Aorta (tissue), 5 donors: ENCODE measurements at places on chromosomes 5 and 9. TPM values are rescaled to one million over a fixed set of nuclear protein-coding genes. Genes with fewer than 3 reads are reported as not detected.

SIGMAR1 gene
- total RNA-seq = 42.9 TPM

- no peak for DNase-seq
These were observed 36.2 kb downstream of the FBXL17 start for GRCh38 chr5:108345541-108346171.

GRCh38 chr5:156888520-156888919 is 38.4 kb downstream of the PPP1R2B start:
- no peak for DNase-seq

DNA sequence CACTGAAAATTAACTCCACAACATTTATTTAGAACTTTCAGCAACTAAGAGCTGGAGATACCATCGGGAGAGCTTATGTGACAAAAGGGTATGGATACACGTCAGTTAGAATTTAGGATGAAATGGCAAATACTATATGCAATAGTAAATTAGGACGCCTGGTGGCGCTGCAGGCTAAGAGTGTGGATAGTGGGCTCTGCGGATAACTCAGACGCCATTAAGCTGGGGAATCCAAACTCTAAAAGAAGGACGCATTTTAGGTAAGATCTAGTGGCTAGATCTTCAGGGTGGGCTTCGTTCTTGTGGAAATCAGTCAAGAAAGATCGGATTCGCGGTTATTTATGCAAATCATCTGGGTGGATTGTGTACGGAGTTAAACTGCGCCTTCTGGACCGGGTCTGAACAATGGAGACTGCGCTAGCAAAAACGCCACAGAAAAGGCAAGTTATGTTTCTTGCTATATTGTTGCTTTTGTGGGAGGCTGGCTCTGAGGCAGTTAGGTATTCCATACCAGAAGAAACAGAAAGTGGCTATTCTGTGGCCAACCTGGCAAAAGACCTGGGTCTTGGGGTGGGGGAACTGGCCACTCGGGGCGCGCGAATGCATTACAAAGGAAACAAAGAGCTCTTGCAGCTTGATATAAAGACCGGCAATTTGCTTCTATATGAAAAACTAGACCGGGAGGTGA is at the start of gene PCDHB5:
Gene PCDHB5, plus strand, starts transcription at position 177 of the 688 bp plus-strand sequence. Its CDS starts 229 bp downstream, at position 406.
- no peak for DNase-seq

- DNase-seq = peak; percentile 54
These were observed 212.5 kb downstream of the FANCC start for GRCh38 chr9:95104980-95105379.

MSX2 gene
- 1.3 TPM for total RNA-seq

DNA sequence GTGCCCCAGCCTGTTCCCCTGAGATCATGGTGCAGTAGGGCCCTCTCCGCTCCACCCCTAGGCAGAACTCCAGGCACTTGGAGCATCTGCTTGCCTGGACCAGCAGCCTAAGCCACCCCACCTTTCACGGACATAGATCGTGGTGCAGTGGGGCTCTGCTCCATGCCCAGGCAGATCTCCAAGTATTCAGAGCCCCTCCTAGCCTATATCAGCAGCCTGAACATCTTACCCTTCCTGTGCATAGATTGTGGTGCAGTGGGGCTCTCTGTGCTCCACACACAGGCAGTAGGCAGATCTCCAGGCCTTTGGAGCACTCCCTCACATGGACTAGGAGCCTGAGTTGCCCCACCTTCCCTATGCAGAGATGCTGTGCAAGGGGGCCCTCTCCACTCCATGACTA is 103.0 kb downstream of the GLIS3 start:
- no peak for DNase-seq

ENHO gene
- not detected for total RNA-seq

STK32A gene
- total RNA-seq = 14.5 TPM

DNA sequence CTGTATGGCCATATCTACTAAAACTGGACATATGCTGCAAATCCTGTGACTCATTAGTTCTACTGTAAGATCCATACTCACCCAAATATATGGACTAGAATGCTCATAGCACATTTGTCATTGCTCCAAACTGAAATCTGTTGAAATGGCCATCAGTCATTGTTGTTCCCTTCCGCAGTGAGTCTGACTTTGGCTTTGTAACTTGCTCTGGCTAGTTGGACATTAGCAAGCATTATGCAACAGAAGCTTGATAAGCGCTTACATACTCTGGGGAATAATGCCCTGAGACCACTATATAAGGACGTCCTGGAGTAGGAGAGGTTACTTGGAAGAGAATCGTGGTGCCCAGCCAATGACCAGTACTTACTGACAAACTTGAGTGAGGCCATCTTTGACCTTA is 9.0 kb downstream of the KIAA1958 start:
- no peak for DNase-seq

GRCh38 chr9:107029146-107029545 is 166.2 kb downstream of the ZNF462 start:
- no peak for DNase-seq

DNA sequence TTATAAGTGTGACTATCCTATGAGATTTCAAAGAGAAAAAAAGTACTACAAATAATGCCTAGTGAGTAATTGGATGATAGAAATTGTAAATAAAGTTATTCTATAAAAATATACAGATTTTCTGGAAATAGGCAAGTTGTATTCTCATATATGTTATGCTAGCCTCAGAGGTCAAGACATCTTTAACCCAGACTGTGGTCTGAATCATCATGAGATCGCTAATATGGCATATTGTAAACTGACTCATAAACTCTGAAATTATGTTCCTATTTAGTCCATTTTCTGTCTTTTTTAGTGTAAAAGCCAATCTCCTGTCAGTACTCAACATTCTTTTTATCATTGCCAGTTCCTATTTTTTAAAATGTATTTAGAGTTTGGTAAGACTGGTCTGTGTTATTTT is 14.2 kb downstream of the LOX start:
- no peak for DNase-seq

STPG3 gene
- total RNA-seq = not detected

DNA sequence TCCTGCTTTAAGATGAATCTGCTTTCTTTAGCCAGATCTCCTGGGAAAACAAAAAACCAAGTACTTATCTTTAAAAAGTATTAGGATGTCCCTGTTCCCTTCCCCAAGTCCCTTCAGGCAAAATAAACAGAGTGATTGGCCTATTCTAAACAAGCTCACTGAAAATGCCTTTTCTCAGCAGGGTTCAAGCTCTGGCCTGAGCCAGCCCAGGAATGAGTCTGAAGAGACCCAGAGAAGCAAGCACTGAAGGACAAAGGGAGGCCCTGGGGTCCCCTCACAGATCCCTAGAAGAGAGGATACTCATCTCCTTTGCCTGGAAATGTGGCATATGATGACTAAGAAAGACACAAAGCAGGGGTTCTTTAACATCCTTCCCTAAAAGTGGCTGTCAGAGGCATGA is 66.8 kb upstream of the MAP1B start:
- DNase-seq = no peak

CA9 gene
- total RNA-seq = 4.3 TPM

DNA sequence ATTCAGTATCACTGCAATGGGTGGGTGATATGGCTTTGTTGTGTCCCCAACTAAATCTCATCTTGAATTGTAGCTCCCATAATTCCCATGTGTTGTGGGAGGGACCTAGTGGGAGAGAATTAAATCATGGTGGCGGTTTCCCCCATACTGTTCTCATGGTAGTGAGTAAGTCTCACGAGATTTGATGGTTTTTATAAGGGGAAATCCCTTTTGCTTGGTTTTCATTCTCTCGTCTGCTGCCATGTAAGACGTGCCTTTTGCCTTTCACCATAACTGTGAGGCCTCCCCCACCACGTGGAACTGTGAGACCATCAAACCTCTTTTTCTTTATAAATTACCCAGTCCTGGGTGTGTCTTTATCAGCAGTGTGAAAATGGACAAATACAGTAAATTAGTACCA is 9.5 kb upstream of the NANS start:
- no peak for DNase-seq

GRCh38 chr9:110971234-110971633 is 67.0 kb downstream of the LPAR1 start:
- DNase-seq = no peak

DNA sequence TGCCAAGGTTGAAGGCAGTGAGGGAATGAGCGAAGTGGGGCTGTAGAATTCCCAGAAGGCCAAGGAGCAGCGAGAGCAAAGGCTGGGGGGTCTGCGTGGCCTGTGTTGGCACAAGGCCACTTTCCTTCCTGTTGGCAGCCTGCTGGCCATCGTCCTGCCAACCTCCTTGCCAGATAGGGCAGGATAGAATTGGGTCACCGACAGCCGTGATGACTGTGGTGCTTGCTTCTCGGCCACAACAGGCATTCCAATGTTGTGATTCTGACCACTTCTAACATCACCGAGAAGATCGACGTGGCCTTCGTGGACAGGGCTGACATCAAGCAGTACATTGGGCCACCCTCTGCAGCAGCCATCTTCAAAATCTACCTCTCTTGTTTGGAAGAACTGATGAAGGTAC is 18.9 kb downstream of the TRIP13 start:
- DNase-seq = no peak

- no peak for DNase-seq
These were observed 27.3 kb upstream of the PHYKPL start for GRCh38 chr5:178259623-178260536.

DNA sequence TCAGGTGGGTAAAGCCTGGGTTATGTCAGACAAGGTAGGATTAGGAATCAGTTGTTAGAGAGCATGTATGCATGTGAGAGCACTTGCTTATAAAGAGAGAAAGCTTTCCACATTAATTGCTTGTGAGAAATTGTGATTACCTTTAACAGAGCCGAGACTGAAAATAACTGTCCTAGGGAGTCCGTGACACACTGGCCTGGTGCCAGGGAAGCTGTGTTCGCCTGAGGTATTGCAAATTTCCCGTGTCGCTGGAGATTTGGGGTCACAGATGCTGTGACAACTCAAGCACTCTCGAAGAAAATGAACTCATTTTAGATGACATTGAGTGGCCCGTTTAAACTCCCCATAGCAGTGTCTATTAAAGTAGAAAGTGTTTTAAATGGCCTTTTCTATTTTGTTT is 9.6 kb downstream of the SLC1A1 start:
- DNase-seq = no peak

BTNL3 gene
- total RNA-seq = not detected

- DNase-seq = no peak
These were observed 69.1 kb downstream of the PSAT1 start for GRCh38 chr9:78365748-78366697.

- DNase-seq = no peak
These were observed 124.4 kb downstream of the SLC28A3 start for GRCh38 chr9:84216151-84216550.

- DNase-seq = no peak
These were observed 78.4 kb upstream of the CKMT2 start for GRCh38 chr5:81154725-81155124.

- no peak for DNase-seq
These were observed 56.8 kb upstream of the TRAF1 start for GRCh38 chr9:120983259-120983837.

BHMT gene
- total RNA-seq = 0.48 TPM

GRCh38 chr5:62326302-62326701 is 20.3 kb downstream of the KIF2A start:
- DNase-seq = no peak

DNA sequence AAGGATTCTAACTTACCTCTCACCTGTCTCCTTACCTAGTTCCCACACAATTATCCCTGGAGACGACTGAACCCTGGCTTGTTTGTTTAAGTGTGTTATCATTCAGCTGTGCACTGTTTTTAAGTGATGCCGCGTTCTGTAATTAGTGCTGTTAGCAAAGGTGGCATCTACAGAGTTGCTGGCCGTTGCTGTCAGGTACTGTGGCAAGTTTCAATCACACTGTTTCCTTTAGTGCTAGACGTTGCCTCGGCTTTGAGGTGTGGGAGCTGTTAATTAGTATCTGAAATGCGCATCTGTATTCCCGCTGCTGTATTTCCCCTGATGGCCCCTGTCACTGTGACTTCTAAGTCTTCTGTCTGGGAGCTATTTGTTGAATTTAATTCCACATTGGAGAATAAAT is 193.8 kb upstream of the GAS1 start:
- no peak for DNase-seq

PAPPA gene
- total RNA-seq = 13.2 TPM

SLC6A3 gene
- 0.30 TPM for total RNA-seq

BARHL1 gene
- total RNA-seq = not detected

DNA sequence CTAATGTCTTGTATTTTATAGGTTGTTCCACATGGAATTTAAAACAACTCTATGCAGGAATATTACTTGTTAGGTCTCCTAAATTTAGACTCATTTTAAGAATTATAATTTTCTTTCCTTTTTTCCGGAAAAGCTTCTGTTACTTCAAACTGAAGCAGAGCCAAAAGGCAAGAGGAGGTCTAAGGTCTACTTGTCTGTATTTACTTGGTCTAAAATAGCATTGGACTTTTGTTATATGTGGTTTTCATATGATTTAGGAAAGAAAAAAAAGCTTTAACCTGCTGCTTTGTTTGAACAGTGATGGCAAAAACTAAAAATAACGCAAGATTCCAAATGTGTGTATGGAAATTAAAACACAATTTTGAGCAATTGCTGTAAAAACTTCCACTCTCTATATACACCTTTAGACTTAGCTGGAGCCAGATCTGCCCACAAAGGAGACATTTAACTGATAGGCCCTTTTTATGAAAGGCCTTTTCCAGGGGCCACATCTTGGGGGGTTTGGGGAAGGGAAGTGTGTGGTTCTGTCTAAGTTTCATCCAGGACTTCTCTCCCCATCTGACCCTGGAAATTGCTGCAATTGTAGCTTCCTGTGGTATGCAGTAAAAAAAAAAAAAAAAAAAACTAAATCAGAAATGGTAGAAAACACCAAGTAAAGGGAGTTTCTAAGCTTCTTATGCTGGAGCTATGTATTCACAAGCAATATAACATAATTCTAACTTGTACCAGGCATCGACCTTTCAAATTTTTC is 307.7 kb upstream of the MEF2C start:
- no peak for DNase-seq

SNCAIP gene
- 14.7 TPM for total RNA-seq

GRCh38 chr5:139912158-139912557 is 116.5 kb downstream of the PSD2 start:
- DNase-seq = no peak

- no peak for DNase-seq
These were observed 56.1 kb downstream of the NLN start for GRCh38 chr5:65778126-65778525.

- no peak for DNase-seq
These were observed 54.4 kb downstream of the GNAQ start for GRCh38 chr9:77977210-77977611.

SLC4A9 gene
- not detected for total RNA-seq
